ENCODE measurements at places on chromosomes 5 and 9.

- no peak for DNase-seq
These were observed 96.0 kb upstream of the PRR16 start for GRCh38 chr5:120367896-120368634.

DNA sequence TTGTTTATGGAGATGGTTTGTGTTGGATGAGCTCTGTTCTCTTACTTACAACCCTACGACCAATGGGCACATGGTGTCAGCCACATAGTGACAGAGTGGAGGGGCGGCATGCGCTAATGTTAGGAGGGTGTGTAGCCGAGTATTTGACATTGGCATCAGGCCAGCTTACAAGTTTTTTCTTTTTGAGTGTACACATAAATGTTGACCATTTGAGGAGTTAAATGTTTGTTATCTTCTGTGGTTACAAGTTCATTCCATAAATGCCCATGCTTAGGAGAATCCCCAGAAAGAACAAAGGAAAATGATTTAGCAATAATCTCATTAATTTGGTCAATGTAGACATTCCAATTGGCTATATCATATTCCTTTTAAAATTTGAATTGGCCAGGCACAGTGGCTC is 180.1 kb upstream of the ELL2 start:
- DNase-seq = no peak

DNA sequence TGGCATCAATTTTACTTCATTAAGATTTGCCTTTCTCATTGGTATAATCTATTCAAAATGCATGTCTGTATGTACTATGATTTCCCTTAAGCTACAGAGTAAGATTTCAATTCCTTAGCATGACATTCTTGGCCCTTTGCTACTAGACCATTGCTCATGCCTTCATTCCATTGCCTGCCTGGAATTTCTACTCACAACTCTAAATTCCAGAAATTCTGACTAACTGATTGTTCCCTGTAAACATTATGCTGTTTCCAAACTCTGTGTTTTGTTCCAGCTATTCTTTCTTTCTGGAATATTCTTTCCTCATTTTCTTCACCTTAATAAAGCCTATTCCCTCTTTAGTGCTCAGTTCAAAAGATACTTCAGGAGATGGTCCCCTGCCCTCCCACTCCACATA is 568.8 kb upstream of the SEMA6A start:
- no peak for DNase-seq

DNA sequence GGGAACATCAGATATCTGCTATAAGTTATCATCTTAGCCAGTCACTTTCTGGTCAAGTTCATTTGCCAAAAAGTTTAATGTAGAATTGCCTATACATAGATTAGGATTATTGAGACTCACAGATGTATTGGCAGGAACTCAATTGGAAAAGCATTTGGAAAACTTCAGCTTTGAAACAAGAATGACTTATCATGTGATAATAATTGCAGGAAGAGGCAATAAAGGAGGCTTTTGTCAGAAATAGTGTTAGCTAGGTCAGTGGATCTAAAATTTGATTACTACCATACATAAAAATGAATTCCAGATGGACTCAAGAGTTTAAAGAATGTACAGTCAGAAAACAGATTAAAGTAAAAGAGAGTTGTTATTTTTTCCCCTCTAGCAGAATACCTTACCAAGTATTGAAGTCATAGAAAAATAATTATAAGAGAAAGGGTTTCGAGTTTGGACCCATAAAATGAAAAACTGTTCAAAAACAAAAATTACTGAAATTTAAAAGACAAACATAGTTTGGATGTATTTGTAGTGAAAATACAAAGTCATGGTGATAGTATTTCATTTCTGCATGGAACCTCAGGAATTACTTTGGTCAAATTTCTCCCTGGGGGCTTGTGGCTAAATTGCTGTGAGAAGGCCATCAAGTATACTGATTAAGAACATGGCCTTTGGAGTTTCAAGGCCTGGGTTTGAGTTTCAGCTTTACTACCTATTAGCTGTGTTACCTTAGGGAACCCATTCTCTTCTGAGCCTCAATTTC is 159.9 kb downstream of the TMEM38B start:
- DNase-seq = no peak

DNA sequence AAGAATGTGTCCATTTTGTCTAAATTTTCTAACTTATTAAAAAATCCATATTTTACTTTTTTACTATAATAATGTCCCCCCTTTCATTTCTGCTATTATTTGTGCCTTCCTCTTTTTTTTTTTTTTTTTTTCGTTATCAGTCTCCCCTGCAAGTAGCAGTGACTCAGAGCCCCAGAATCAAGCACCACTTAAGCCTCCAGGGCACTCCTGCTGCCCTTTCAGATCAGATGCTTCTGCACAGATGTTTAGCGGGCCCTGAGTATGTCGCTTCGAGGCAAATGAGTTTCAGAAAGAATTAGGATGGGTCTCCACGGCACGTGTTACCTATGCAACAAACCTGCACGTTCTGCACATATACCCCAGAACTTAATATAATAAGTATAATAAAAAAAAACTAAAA is 11.7 kb downstream of the MED7 start:
- no peak for DNase-seq

DNA sequence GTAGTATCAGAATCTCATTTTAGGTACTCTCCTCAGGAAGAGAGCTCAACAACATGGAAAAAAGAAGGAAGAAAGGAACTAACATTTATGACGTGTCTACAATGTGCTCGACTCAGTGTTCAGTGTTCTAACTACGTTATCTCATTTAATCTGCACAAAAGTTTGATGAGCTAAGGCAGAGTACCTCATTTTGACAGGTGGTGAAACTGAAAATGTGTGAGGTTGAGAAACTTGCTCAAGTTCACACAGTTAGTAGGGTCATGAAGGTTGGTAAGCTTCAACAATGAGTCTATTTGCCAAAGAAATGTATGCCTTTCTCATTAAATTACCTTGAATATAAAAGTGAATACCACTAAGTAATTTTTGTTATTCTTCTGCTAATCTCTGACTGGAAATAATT is 165.1 kb downstream of the CAAP1 start:
- no peak for DNase-seq

- no peak for DNase-seq
These were observed 246.4 kb downstream of the PJA2 start for GRCh38 chr5:109163336-109163735.

DNA sequence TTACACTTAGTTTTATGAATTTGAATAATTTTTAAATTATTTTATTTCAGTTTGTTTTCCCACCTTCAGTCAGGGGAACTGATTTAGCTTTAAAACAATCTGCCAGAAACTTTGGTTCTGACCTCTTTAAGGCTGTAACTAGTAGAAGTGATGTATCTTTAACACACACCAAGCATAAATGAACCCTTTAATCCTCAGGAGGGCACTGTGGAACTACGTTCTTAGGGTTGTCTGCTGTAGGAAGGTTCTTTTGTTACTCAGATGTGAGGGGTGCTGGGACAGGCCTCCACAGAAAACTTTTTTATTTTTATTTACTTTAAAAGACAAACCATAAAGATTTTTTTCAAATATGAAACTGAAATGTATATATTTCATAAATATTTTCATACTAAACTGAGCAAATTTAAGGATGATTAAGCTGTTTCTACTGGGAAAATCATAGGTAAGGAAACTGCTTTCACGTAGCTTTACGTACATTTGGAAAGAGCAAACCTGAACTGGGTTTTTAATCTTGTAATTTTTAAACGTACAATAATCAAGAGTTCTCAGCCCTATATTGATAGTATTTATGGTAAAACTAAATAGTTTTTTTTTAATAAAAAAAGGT is 5.3 kb downstream of the KLF4 start:
- DNase-seq = no peak

- no peak for DNase-seq
These were observed 277.2 kb upstream of the ZNF608 start for GRCh38 chr5:125023673-125024072.

DNA sequence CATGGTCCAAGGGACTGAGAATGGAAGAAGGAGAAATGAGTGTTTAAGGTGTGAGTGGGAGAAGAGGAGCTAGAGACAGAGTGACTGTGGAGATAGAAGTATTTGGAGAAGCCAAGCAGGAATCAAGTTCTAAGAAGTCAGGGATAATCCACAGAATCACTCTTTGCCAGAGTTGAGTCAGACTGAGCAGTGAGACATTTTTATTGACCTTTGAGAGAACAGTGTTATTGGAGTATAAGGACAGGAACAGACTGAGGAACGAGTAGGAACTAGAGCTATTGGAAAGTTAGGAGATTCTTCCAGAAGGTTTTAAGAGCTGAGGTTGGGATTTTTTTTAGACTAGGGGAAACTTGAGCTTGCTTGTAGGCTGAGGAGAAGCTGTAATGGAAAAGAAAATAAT is 37.2 kb downstream of the RCL1 start:
- DNase-seq = no peak

DNA sequence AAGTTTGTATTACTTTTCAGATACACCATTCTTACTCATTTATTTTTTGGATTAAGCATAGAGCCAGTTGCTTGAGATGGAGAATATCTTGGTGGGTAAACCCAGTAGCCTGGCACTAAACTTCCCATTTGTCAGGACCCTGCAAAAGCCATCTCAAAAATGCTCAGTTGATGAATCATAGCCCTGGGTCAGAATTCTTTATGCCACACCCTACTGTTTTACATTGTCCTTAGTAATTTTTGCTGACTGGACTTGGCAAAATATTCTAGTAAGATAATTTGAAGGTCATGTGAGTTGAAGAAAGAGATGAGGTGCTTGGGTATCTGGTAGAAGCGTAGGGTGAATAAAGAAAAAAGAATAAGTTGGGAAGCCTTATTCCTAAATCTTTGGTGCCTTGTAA is 50.7 kb downstream of the C7 start:
- no peak for DNase-seq

- no peak for DNase-seq
These were observed 4.9 kb downstream of the EXOSC2 start for GRCh38 chr9:130698514-130698913.

GRCh38 chr5:148666353-148666752 is 12.0 kb upstream of the HTR4 start:
- DNase-seq = no peak

DNA sequence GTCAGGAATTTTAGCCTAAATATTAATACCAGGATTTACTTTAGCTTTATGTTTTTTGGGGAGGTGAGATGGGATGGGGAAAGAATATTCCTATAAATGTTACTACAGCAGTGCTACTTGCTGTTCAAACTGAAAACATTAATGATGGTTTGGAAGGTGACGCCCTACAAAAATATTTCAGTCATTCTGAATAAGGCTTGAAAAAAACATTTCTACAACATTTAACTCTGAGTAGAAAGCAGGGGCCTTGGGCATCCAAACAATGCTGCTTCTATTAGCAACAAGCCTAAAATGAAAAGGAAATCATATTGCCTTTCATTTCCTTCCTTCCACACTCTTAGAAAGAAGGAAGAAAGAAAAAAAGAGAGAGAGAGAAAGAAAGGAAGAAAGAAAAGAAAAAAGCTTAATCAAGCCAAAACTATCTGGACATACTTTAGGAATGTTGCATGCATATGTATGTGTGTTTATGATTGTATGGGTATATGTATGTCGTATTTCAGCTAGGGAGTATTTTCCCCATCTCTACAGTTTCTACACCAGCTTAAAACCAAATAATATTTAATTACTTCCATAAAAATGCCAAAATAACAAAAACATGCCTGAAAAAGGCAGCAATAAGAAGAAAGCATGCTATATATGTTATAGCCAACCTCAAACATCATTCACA is 16.3 kb upstream of the DAB2 start:
- DNase-seq = no peak

GRCh38 chr5:160166069-160166972 is 47.1 kb upstream of the PWWP2A start:
- no peak for DNase-seq

DNA sequence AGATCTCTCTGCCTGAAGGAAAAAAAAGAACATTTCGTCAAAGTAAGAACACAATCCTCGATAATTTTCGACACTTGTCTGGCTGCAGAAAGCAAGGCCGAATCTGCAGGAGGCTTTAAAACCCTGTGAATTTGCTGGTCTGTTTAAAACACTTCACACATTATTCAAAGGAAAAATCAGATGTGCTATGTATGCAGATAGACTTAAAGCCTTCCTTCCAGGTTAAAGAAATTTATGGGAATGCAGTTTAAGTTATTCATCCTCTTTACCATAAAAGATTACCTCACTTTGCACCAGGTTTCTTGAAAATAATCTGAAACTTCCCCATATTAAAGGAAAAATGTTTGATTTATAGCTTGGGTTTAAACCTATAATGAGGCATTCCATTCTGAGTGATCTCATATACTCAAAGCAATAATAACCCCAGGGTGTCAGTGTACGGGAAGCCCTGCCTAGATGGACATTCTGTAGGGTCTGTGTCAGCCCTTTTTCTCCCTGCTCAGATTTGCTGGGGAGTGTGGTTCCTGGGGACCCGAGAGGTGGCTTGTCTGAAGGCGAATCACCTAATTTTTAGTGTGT is 323.5 kb upstream of the SLC24A2 start:
- no peak for DNase-seq

GRCh38 chr5:53011233-53011632 is 22.1 kb downstream of the ITGA2 start:
- DNase-seq = no peak

DNA sequence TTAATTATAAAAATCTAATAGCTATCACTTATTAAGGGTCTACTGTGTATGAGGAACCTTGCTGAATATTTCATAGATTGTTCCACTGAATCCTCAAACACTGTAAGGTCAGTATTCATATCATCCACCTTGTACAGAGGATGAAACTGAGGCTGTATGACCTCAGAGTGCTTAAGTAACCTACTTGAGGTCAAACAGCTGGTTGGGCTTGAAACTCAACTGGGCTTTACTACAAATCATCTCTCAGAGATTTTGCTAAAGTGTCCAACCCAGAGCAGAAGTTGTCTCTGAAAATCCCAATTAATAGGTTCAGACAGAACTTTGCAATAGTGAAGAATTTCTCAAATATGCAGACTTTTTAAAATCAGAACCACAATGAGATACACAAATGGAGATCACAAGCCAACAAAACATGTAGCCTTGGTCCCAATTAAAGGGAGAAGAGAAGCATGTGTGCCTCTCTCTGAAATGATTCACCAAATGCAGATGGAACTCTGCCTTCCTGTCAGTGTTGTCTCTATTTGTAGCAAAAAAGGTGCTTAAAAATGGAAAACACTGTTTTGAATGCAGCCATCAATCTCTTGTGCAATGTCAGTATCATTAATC is 131.4 kb downstream of the FAM114A2 start:
- no peak for DNase-seq

DNA sequence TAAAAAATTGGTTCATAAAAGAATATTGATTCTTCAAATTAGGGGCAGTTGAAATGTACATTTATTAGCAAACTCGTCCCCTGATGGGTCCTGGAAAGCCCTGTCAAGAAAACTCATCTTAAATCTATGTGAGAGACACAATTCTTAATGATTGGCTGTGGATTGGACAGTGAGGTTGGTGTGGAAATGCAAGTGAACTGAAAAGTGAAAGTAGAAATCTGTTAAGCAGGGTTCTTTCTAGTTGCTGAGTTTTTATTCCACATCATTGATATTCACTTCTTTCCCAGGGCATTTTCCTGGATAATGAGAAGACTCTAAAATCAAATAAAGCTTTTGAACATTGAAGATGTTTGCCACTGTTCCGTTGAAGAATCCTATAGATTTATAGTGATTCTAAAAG is 292.4 kb downstream of the MAST4 start:
- no peak for DNase-seq

DNA sequence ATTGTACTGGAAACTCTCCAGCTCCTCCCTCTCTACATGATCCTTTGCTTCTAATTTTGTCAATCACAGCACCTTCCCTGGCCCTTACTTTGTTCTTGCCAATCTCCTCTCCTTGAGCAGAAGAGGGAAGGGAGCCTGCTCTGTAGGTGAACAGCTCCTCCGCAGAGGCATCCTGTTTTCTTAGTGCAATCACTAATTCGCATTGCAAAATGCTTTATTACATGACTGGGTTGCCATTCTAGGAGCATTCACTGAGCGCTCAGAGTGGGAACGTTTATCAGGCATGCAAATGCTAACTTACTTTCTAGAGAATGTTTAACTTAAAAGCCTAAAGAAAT is 416 bp upstream of the SNX18 start:
- no peak for DNase-seq
